ENCODE measurements at places on chromosomes 7 and 10.
A peak's percentile ranks its signal among the peaks of the same experiment; 100 is the strongest.

DNA sequence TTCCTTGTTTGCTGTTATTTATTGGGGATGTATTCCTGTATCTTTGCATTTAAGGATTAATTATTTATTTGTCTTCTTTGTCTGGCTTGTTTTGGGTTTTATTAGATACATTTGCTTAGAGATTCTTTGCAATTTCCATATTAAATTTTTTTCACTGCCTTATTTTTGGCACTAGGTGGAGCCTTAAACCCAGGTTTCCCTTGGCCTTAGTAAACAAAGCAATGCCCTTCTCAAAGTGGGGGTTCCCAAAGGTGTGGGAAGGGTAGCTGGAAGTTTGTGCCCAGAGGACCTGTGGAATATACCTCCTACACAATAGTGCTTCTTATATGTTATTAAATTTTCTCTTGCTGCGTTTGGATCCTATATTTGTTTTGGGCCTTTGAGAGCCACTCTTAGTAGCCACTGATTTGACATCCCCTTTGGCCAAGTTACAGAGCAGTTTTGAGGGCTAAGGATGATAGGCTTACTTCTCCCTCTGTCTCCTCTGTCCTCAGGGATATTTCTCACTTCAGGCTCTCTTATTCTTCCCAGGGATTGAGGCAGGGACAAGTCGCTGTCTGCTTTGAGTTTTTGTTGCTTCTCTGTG is 162.3 kb downstream of the ITGB1 start:
- DNase-seq = no peak

DNA sequence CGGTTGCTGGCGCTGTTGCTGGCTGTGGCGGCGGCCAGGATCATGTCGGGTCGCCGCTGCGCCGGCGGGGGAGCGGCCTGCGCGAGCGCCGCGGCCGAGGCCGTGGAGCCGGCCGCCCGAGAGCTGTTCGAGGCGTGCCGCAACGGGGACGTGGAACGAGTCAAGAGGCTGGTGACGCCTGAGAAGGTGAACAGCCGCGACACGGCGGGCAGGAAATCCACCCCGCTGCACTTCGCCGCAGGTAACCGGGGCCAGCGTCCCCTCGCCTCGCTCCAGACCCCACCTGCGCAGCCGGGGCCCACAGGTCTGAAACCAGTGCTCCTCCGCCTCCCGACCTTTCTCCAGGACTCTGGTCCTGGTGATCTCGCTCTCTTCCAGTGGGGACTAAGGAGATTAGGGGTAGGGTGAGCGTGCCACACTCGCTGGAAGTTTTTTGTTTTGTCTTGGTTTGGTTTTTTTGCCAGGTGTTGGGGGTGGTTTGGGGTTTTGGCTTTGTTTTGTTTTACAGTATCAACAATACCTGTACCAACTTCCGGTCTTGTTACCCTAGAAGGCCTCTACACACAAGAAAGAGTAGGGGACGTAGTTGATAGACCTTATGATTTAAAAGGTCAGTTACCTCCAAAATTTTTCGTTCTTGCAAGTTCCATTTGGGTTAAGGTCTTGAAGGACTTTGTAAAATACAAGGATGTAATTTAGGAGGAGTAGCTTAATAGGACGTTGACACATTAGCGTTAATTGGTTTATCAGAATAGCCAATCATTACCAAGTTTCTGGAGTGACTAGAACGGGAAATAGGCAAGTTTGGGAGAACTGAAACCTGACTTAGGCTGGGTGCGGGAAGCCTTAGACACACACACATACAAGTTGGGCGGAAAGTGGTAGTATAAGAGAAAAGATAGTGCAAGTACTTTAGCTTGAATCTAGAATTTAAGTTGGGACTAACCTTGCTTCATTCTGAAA is 704 bp downstream of the TNKS2 start:
- DNase-seq = peak; percentile 56

GRCh38 chr7:100539436-100540006 is 518 bp downstream of the AGFG2 start:
- DNase-seq = peak; percentile 43

DNA sequence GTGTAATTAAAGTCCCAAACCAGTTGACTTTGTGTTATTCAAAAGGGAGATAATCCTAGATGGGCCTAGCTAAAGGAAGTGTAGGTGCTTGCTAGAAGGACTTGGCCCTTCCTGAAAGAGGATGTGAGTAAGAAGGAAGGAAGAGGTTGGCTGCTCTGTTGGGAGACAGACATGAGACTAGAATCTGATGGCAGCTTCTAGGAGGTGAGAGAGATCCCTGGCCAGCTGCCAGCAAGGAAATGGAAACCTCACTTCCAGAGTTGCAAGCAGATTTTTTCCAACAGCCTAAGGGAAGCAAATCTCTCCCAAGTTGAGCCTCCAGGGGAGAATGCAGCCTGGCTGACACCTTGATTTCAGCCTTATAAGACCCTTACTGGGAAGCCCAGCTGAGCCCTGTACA is 368.4 kb upstream of the ZMIZ1 start:
- DNase-seq = peak; percentile 34

- no peak for DNase-seq
These were observed 29.0 kb downstream of the CTNNA3 start for GRCh38 chr10:67667035-67667425.

DNA sequence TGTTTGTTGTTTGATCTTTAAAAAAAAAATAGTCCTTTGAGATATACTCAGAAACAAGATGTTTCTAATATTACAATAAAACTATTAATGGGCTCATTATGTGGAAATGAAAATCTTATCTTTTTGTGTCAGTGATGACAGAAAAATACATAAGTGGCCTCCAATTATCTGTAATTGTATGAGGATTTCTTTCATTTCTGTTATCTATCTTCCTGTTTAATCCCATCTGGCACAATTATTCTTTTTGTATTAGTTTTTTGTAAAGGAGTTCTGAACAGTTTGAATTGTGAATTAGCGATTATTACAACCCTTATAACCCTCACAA is 270.8 kb downstream of the BBS9 start:
- DNase-seq = no peak

- DNase-seq = no peak
These were observed 26.2 kb downstream of the C10orf105 start for GRCh38 chr10:71693377-71693776.

- DNase-seq = no peak
These were observed 122.4 kb downstream of the ZNF248 start for GRCh38 chr10:37734971-37735370.

- DNase-seq = no peak
These were observed 23.9 kb upstream of the CALN1 start for GRCh38 chr7:72435925-72436480.

GRCh38 chr7:107932805-107933204 is 41.8 kb downstream of the DLD start:
- no peak for DNase-seq

GRCh38 chr7:99730238-99730810 is 4.7 kb downstream of the CYP3A7 start:
- DNase-seq = no peak

DNA sequence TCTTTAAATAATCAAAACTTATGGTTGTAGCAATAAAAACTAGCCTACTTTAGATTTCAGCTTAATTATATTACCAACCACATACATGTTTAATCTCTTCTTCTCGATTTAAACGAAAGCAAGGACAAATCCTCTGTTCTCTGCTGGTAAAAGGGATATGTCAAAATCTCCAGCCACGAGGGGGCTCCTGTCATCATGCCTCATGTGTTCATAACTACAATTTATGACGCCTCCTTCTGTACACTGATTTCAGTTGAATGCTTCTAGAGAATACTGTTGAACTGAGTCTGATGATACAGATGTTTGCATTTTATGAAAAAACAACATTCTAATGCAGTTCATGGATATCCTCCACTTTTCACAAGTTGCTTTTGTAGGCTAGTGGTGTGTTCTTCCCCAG is 220.0 kb upstream of the DPP6 start:
- DNase-seq = no peak

DNA sequence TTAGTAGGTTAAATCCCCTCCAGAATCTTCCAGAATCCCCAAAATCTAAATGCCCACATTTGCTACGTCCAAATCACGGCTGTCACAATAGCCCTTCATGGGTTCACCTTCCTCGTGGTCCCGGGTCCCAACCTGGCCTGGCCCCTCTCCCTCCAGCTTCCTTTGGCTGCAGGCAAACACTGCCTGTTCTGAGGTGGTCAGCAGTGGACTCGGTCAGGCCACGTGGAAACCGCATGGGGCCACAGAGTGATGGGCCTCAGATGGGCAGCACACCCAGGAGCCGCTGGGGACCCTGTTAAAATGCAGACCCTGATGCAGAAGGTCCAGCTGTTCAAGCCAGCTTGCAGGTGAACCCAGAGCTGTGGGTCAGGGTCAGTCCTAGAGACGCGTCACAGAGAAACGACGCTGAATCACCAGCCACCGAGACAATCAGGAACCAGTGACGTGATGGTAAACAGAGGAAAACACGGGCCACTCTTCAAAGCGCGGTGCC is 588.6 kb downstream of the DNAJB6 start:
- DNase-seq = no peak

GRCh38 chr10:90777621-90778020 is 80.2 kb downstream of the HTR7 start:
- peak; percentile 26 for DNase-seq

DNA sequence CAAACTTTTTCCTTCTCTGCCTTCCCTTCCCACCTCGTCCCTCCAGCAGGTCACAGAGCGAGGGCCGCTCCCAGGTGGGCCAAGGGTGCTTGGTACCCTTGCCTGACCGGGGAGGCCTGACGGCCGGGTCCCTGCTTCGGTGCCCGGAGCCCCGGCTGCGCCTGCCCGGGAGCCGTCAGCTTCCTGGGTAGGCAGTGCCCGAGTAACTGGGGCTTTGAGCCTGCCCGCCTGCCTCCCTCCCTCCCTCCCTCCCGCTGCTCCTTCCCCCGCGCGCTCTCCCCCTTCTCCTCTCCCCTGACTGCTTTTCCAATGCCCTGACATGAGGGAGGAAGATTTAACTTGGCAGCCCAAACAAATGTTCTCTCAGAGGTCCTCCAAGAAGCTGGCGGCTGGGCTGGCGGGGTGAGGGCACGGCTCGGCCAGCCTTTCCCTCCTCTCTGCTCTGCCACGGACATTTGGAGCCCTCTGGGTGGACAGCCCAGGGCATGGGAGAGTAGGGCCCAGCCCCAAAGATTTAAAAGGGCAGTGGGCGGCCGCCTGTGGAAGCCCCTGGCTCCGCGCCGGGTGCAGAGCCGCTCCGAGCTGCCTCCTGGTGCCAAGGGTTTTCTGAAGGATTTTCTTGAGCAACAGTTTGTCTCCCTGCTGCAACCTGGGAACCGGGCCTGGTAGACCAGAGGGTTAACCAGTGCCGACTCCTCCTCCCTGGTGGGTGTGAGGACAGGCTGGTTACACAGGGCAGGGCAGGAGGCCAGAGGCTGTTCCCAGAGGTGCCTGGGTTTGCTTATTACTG is 2.0 kb downstream of the ZMIZ1 start:
- DNase-seq = peak; percentile 97

GRCh38 chr7:142880876-142881505 is 4.6 kb downstream of the TRPV6 start:
- DNase-seq = no peak

- no peak for DNase-seq
These were observed 170.3 kb downstream of the SEMA3E start for GRCh38 chr7:83478616-83479015.

- DNase-seq = no peak
These were observed 60.3 kb downstream of the AHCYL2 start for GRCh38 chr7:129285111-129285510.

GRCh38 chr10:125008689-125009638 is 67.0 kb downstream of the ZRANB1 start:
- DNase-seq = peak; percentile 59

DNA sequence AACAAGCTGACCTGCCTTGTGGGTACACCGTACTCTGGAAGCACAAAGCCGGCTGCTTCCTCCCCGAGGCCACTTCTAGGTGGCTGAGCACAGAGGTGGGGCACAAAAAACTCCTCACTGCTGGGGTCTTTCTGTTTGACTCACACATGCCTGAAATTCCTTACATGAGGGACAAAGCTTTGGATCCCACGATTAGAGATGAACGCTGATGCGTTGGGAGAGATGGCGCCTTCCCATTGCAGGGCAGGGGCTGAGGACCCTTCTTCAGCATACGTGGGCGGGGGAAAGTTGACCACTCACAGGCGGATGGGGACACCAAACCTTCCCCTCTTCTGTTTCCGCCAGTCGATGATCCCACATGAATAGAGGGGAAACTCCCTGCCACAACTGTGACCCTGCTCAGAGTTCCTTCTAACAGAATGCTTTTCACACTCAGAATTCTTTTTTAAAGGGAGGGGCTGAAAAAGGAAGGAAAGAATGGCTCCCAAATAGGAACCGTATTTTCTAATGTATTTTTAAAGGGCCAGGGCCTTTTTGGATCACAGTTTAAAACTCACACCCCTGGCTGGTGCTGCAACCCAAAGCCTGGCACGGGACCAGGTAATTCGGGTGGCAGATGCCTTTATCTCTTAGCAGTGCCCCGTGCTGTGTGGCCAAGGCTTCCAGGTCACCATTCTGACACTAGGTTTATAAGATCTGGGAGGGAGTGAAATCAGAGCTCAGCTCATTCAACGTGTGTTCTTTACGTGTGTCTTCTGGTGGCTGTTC is 134.0 kb downstream of the PRKAG2 start:
- DNase-seq = no peak

DNA sequence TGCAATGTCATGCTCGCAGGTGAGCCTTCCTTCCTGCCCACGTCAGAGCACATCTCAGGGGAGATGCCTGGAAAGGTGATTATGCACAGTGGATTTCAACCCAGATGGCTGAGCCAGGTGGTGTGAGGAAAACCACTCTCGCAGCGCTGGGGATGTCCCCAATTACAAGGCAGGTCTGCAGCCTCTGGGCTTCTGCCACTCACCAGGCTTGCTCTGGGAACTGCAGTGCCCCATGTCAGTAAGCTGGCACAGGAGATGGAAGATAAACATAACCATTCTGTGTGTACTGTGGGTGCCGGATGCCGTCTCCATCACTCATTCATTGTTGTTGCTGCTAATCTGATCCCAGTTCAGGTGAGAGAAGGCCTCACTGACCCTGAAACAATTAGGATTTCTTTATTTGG is 222.9 kb upstream of the PITRM1 start:
- DNase-seq = no peak

DNA sequence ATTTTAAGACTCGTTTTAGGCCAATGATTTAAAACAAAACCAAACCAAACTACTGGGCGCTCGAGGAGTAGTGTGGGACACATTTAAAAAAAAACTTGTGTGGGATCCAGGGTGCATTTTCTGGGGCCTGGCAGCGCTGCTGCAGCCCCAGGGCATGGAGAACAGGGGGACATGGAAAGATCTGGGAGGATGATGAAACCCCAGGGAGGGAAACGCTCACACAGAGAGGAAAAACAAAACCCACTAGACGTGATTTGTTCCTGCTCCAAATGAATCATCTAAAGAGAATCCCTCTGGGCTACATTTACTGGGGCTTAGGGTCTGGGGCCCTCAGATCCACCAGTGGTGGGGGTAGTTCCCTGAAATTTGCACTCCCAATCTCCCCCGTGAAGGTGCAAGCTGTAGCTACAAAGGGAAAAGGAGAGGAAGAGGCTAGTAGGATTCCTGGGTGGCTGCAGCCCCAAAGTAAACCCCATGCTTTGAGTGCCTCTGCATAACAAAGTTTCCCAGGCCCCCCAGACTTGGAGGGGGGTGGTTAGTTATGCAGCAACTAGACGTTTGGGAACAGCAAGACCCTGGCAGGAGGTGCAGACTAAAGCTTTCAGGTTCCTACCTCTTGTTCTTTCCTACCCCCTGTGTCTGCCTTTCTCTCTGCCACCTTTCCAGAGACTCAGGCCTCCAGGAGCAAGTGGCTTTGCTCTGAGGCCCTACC is 14.5 kb upstream of the HOXA13 start:
- DNase-seq = no peak
